Fibroblast of skin of left quadriceps (primary cell): ENCODE measurements at places on chromosomes 1 and 21.

- DNase-seq, result no peak
These were observed 1.2 kb upstream of the CAPN2 start for GRCh38 chr1:223711173-223711572.

- DNase-seq, result no peak
These were observed 28.5 kb downstream of the TUFT1 start for GRCh38 chr1:151568626-151569088.

DNA sequence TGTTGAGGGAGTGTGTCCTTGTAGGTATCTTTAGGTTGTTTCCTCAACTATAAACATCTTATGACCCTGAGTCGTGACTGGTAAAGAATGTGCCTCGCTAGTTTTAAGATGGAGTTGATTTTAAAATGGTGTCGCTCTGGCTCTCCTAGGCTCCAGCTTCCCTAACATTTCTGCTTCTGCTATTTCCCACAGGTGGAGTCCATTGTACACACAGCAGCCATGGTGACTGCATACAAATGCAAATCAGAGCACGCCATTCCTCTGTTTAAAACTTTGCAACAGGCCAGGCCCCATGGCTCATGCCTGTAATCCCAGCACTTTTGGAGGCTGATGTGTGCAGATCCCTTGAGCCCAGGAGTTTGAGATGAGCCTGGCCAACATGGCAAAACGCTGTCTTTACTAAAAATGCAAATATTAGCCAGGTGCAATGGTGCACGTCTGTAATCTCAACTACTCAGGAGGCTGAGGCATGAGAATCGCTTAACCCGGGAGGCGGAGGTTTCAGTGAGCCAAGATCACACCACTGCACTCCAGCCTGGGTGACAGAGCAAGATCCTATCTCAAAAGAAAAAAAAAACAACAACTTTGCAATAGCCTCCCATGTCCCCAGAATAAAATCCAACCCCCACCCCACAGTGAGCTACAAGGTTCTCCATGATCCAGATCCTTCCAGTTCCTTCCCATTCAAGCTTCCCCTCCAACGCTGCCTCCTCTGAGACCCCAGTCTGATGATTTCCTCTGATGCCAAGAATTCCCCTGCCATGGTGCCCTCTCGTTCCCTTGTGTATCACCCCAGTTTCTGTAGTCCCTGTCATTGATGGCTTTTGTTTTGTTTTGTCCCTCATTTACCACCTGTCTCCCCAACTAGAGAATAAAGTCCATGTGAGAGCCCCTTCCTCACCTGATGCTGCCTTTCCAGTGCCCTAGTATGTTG, 36.9 kb upstream of the KLHDC7A start:
- DNase-seq, result no peak

GRCh38 chr1:55448261-55448660, 233.1 kb upstream of the USP24 start:
- DNase-seq, result no peak

- peak; percentile 54 for DNase-seq
These were observed at the start of gene GNG12 for GRCh38 chr1:67832737-67833601. Gene GNG12 (minus strand): TSS chr1:67833467. CDS start chr1:67707686, 125,781 bp downstream.

DNA sequence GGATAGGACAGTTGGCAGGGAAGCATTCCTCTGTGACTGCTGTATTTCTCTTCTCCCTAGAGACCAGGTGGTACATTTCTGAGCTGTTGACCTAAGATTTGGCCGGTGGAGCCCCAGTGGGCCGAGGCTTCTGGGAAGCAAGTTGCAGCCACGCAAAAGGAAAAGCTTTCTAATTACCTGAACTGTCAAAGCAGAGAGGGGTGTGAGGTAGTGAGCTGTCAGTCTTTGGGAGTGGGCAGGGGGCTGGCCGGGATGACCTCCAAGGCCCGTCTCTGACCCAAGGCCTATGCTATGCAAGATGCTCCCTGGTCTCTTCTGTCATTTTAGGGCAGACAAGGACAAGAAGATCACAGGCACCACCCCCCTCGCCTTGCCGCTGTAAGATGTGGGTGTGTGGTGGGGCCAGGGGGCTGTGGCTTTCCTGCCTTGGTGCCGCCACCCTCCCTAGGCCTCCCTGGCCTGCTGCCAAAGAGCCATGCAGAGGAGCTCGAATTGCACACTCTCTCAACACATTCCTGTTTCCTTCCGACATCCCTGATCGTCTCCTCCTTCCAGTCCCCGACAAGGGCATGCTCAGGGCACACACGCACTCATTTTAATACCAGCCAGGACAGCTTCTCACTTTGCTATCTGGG, 7.7 kb downstream of the PADI1 start:
- DNase-seq, result peak; percentile 65

GRCh38 chr1:192724670-192725069, 84.2 kb upstream of the RGS2 start:
- DNase-seq, result no peak

DNA sequence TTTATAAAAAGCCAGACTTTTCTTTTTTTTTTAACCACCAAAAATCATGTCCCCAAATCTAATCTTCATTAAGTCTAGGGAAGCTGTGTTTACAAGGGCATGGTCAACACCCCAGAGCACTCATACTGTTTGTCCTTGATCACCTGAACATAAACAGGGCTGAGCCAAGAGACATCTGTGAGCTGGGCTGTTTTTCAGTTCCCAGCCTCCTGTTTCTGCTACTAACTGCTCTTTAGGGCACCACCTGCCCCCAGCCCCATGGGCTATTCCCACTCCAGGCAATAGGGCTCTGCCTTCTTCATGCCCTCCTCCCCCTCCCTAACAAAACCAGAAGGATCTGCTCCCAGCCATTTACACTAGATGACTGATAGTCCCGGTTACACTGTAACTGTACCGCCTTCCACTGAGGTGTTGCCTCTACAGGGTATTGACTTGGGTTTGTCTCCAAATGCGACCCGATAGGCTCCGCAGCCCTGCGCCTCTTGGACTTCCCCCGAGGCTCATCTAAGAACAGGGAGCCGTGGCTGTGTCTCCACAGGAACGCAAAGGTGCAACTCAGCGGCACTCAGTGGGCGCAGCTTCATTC, 11.7 kb upstream of the SLC26A9 start:
- no peak for DNase-seq
